ENCODE measurements at places on chromosomes 5 and 9.

- no peak for DNase-seq
These were observed 57.4 kb downstream of the TMEM38B start for GRCh38 chr9:105751761-105752160.

- DNase-seq: no peak
These were observed 914 bp downstream of the LCN6 start for GRCh38 chr9:136747161-136748060.

GRCh38 chr5:51104556-51104955, 278.7 kb upstream of the ISL1 start:
- no peak for DNase-seq

GRCh38 chr5:1654786-1655495, 131.2 kb upstream of the LPCAT1 start:
- DNase-seq: no peak

DNA sequence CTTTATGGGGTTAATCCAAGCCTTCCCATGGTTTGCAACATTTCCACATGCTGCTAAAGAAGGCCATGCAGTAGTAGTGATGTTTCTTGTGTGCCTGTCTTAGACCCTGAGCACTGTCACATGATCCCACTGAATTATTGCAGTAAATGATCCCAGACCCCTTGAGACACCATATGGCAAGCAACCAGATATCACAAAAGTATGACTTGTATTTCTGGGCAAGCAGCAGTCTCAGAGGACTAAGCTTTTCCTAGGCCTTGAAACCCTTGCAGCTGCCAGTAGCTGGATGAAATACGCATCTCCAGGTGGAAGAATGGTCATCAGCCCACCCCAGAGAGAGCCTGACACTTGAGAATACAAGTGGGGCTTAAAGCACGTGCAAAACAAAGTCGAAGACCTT, 41.8 kb downstream of the CDO1 start:
- DNase-seq: no peak

GRCh38 chr5:124670722-124671184, 75.7 kb downstream of the ZNF608 start:
- no peak for DNase-seq

GRCh38 chr5:62642468-62642867, 63.8 kb downstream of the LRRC70 start:
- DNase-seq: no peak

DNA sequence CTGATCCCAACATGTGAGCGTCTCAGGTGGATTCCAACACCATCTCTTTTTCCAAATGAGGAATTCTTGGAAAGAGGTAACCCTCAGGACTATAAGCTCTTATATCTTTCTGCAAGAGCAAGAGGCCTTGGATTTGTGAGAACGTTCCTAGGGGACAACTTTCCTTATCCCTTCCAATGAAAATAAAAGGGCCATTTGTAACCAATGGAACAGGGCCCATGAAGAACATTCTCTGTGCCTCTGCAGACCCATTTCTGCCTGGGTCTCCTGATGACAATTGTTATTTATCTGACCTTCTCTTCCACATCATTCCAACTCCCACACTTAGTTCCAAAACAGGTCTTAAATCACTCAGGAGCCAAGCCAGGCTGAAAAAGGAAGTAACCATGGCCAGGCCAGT, 202.6 kb downstream of the ZNF462 start:
- DNase-seq: no peak

DNA sequence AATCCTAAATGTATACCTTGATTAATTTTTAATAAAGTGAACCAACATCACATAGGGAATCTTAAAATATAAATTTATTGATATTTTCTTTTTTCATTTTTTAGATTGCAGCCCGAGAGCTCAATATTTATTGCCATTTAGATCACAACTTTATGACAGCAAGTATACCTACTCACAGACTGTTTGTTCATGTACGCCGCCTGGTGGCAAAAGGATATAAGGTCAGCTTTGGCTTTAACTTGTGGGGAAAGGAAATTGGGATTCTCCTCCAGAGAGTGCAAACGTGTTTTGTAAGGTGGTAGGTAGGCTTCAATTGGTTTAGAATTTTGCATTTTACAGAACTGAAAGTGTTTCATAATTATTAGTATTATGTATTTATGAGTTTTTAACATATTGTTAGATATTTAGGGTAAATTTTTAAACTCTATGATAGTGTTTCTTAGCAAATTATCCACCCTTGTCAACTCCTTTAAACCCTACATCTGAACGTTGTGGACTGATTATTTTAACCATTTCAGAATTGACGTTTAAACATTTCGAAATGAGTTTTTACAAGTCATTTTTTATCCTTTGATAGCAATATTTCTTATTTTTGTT, 17.5 kb upstream of the DHFR start:
- DNase-seq: peak; percentile 33

- DNase-seq: no peak
These were observed 155.0 kb downstream of the MAN2A1 start for GRCh38 chr5:109844695-109845094.

DNA sequence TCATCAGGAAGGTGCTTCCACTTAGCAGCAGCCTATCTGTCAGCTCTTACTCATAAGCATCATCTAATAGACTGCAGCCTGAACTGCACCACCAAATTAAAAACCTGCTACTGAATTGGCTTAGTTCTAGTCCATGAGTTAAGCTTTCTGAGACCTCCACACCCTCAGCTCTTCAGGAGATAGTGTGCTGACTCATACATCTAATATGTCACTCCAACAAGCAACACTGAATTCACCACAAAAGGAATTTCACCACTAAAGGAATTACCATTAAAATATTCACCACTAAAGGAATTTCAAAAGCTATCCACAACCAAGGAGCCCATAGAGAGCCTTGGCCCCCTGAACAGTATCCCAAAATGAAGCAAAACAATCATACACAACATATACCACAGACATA, 418.5 kb upstream of the RORB start:
- no peak for DNase-seq

All from activated CD4-positive, CD25-positive, alpha-beta regulatory T cell (primary cell).